Stimulated activated CD8-positive, alpha-beta memory T cell treated with anti-CD3 and anti-CD28 coated beads, Interleukin-4, amount 100 ng/mL, for 1 hour (primary cell): ENCODE measurements at places on chromosomes 3 and 15.

DNA sequence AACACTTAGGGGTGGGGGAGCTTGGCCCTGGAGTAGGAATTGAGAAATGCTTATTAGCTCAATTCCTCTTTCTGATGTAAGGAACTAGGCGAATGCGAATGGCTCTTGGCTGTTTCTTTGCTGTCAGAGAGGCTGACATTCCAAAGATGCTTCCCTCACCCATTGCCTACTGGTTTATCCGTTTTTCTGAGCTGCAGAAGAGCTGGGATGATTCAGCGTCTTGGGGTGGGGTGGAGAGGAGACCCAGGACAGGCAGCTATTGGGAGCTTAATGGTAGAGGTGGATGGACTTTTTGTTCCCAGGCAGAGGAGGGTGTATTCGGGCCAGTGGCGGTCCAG lies 9.8 kb downstream of the PLEKHO2 start:
- DNase-seq = no peak

DNA sequence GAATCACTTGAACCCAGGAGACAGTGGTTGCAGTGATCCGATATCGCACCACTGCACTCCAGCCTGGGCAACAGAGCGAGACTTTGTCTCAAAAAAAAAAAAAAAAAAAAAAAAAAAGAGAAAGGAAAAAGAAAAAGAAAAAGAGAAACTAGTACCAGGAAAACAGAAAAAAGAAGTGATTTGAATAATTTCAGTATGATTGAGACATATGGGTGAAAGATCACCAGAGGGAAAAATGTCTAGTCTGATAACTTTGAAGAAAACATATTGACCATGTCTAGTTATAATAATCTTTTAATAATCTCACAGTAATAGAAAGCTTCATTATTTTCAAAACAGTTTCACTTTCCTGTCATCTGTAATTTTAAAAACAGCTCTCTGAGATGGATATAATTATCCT lies 16.4 kb downstream of the TGFBR2 start:
- no peak for DNase-seq

DNA sequence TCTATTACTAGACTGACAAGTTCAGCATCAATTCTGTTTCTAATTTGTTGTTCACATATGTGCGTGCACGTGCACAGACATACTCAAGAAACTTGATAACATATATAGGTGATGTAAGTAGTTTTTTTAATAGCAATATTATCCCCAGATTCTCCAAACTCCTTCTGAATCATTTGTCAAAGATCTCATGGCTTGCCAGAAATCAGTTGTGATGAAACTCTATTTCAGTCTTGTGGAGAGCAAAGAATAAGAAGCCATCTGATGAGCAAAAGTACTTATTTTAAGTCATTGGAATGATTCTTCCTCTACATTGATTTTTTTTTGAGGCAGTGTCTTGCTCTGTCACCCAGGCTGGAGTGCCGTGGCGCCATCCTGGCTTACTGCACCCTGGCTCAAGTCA lies 167.0 kb upstream of the TBL1XR1 start:
- no peak for DNase-seq

DNA sequence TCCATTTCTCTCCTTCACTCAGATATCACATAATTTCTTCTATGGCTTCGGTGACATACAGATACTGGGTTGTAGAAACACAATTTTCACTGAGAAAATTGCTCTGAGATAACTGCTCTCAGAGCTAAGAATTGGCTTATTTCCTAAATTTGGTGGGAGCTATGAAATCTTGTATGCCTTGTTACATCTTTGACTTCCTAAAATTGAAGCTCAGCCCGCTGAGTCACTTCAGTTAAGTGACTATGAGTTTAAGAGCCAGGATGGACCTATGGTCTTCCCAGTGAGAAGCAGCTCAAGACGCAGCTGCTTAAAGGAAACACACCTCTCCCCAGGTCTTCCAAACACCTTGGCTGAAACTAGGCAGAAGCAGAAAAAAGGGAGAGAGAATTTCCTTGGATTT lies 56.4 kb downstream of the EFHB start:
- no peak for DNase-seq

DNA sequence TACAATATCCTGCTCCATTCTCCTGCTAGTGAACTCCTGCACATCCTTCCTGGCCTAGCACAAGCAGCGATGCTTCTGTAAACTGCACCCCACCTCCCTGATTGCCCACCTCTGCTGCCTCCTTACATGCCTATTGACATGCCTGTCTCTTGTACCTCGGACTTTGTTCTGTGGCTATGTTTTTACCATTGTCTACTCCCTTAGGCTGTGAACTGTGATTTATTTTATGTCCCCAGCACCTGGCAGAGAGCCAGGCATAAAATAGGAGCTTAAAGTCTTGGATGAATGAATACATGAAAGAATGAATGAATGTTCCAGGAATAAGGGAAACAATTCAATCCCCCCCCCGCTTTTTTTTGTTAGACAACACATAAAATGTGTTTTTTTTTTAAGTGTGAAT lies 210.0 kb downstream of the MYRIP start:
- DNase-seq = no peak

- DNase-seq = no peak
Observed at GRCh38 chr15:60701261-60702019, 222.5 kb upstream of the ICE2 start.

GRCh38 chr3:40681658-40682055 lies 156.9 kb downstream of the ZNF621 start:
- no peak for DNase-seq

DNA sequence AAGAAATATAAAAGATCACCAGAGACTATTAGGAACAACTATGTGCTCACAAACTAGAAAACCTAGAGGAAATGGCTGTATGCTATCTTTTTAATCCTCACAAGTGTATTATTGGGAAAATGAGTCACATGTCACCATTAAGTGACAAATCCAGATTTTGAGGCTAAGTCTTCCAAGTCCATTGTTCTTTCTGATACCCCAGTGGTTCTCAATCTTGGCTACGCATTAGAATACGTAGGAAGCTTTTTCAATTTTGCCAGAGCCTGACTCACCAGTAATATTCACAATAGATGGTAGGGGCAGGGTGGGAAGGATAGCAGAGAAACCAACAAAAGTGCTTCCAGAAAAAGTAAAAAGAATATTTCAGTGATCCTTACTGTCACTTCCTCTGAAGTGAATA lies 117.0 kb downstream of the FILIP1L start:
- DNase-seq = no peak

- DNase-seq = no peak
Observed at GRCh38 chr3:143771939-143772338, 76.3 kb downstream of the SLC9A9 start.

- DNase-seq = no peak
Observed at GRCh38 chr3:134827213-134827612, 32.2 kb downstream of the EPHB1 start.

GRCh38 chr15:29043736-29044502 lies 158.1 kb downstream of the APBA2 start:
- no peak for DNase-seq

DNA sequence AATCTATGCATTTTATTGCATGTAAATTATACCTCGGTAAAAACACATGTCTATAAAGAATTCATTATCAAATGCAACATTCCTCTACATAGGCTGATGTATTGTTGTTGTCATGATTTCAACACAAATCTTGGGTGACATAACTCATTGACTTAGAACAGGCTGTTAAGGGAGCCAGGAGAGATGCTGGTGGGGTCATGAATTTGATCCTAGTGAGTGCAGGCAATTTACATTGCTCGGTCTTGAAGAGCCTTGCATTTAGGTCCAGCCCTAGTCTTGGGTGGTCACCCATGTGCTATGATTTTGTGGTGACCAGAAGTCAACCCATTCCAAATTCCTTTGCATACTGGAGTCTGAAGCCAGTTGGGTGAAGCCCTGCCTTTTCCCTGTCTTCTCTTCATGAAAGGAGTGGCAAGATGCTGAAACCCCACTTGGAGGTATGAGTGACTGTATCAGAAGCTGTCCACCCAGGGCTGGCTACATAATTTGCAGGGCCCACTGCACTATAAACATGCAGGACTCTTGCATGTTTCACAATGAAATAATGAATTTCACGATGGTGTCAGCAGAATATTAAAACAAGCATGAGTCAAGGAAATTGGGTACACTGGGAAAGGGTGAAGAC lies 59.2 kb downstream of the RPLP1 start:
- no peak for DNase-seq

- no peak for DNase-seq
Observed at GRCh38 chr3:174639970-174640369, 219.2 kb upstream of the NAALADL2 start.

DNA sequence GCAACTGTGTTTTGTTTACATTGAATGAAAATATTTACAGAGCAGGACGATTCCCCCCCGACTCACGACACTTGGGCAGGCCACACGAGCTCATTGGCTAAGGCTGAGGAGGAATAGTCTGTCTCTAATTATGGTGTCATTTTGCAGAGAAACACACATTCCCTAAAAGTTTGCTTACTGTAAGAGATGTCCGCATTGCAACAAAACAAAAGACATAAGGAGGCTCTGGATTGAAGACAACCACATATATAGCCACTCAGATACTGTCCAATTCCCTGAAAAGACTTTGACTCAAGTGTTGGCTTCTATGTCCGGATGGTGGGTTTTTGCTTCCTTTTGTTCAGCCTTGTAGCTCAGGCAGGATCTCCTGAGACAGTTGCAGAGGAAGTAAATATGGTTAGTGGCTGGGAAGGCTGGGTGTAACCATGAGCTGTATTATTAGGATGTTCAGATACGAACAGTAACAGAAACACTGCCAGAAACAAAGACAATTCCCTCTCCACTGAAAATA lies 170.4 kb downstream of the KLHL25 start:
- no peak for DNase-seq

- DNase-seq = no peak
Observed at GRCh38 chr15:85730001-85730820, 64.5 kb downstream of the KLHL25 start.

DNA sequence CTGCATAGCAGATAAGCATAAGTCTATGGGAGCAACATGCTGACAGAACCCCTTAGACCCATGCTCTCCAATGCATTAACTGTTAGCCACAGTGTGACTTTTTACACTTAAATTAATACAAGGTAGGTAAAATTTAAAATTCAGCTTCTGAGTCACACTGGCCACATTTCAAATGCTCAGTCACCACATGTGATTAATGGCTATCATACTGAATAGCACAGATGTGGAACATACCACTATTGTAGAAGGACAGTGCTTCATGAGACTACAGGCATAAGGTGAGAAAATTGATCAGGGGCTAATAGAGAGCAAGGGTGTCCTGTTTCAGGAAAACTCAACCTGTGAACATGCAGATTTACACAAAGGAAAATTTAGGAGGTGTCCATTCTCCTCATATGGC lies 357.0 kb upstream of the SEMA6D start:
- no peak for DNase-seq

DNA sequence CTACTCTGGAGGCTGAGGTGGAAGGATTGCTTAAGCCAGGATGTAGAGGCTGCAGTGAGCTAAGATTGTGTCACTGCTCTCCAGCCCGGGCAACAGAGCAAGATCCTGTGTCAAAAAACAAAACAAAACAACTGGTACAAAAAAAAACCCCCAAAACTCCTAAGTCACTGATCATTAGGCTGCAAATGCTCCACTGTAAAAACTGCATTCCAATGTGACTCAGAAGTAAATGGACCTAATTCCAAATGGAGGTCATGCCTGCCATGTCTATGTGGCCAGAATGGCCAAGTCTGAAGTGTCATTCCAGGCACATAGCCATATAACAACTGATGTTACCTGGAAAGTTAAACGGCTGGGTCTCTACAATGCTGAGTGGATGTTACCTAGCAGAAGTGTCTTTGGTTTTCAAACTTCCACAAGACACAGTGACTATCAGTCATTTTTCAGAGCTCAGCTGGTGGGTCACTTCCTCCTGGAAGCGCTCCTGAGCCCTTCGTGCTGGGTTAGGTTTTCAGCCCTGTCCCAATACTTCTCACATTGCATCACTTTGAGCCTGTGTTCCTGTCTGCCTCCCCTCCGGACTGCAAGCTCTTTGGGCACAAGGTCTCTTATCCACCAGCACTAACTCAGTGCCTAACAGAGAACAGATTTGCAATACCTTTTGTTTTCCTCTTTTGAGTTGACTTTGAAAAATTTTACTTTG lies 10.6 kb downstream of the FSTL1 start:
- no peak for DNase-seq

DNA sequence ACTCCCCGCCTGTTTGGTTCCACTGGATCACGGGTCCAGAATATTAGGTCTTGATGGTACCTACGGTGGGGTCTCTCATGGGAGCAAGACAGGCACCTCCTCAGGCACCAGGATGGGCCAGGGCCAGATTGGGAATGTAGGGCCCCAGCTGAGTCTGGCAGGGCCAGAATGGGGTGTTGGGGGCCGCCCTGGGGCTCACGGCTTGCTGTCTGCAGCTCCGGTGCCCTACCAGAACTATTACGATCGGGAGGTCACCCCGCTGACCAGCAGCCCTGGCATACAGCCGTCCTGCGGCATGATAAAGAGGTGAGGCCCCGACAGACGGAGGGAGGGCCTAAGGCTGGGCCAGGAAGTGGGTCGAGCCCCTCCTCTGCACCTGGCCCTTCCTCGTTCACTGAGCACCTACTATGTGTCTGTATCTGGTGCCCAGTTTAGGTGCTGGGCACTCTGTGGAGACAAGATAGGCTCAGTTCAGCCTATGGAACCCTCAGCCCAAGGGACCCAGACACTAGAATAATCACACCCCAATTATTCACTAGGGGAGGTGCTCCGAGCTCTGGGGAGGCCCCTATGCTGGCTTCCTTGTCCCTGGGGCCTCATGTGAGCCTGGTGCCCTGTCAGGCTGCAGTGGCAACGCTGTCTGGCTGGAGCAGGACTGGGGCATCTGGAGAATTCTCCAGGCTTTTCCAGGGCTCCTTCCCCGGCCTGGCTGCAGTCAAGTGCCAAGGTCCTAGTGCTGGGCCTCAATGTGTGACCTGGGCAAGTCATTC lies 37.9 kb downstream of the PSTPIP1 start:
- no peak for DNase-seq

- DNase-seq = no peak
Observed at GRCh38 chr3:55175423-55175822, 247.6 kb upstream of the LRTM1 start.

GRCh38 chr3:107082527-107082926 lies 294.7 kb upstream of the CCDC54 start:
- DNase-seq = no peak

DNA sequence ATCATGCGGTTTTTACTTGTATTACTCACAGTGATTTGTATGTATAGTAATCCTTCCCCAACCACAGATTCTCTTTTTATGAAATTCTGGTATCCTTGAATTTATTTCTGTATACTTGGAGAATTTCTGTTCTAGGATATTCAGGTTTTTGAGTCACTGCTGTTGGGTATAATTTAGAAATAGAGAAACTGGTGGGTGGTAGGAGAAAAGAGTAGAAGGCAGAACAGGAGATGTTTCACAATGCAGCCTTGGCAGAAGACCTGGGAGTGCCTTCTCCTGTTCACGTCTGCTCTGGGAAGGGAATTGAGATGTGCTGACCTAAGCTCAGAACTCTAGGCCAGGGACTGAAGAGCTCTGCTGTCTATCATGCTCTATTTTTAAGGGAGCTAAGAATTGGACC lies 193.6 kb downstream of the EPHB1 start:
- no peak for DNase-seq

GRCh38 chr3:115996420-115997108 lies 373.3 kb downstream of the GAP43 start:
- no peak for DNase-seq
